Osteoblast (primary cell): ENCODE measurements at places on chromosomes 13 and 19. TPM values are rescaled to one million over a fixed set of nuclear protein-coding genes. Genes with fewer than 3 reads are reported as not detected.

GRCh38 chr13:43933378-43933777 lies 53.7 kb downstream of the LACC1 start:
- H3K36me3 ChIP-seq, result no peaks in the 10 kb centered on the region
- H3K4me3 ChIP-seq, result no peak overlapping the region
- peaks cover 6% of the 10 kb centered on the region for H3K4me1 ChIP-seq

DNA sequence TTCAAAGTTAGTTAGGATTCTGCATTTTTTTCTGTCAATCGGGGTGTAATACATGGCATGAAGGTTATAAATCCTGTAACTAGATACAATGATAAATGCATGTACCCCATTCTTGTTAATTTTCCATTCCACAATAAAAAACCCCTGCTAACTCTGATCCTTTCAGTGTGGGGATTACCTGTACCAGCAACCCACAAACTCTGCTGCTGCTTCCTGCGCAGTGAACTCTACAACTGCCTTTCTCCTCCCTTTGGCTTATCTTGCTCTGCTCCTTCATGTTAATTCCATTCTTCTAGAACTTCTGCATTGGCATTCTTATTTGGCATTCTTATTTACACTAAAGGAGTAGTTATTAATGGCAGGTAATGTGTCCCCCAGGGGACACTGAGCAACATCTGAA lies 273.1 kb downstream of the KLF12 start:
- H3K4me1 ChIP-seq, result peaks cover 9% of the 10 kb centered on the region
- no peaks in the 10 kb centered on the region for H3K27me3 ChIP-seq

DNA sequence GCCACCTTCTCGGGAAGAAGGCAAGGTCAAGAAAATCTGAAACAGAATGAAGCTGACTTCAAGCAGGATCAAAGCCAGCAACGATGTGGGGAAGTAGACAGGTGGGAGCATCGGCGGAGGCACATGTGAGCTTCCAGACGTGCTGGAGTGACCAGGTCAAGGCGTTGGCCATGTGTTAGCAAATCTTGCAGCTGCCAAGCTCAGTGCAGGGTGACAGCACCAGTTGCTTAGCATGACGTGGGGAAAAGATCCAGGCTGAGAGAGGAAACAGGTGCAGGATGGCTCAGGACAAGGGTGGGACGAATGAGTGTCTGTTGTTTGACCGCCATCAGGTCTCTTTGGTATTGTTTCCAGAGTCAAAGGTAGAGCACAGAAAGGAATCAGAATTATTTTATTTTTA lies 92.3 kb downstream of the TNFSF13B start:
- DNase-seq, result no peak
- H3K4me1 ChIP-seq, result no peaks in the 10 kb centered on the region
- H3K27me3 ChIP-seq, result no peaks in the 10 kb centered on the region
- no peak overlapping the region for H3K4me3 ChIP-seq
- H3K36me3 ChIP-seq, result no peaks in the 10 kb centered on the region
- no peak overlapping the region for H3K27ac ChIP-seq

- H3K27ac ChIP-seq, result no peak overlapping the region
- H3K4me1 ChIP-seq, result no peaks in the 10 kb centered on the region
- no peaks in the 10 kb centered on the region for H3K36me3 ChIP-seq
- H3K4me3 ChIP-seq, result no peak overlapping the region
- no peak for DNase-seq
- H3K27me3 ChIP-seq, result no peaks in the 10 kb centered on the region
Measured at GRCh38 chr13:47707414-47707813, 293.7 kb downstream of the SUCLA2 start.

The PRODH2 gene
- total RNA-seq, result not detected in 2 replicates

The ATP8A2 gene
- total RNA-seq, result 0.72 and 0.88 TPM in 2 replicates

DNA sequence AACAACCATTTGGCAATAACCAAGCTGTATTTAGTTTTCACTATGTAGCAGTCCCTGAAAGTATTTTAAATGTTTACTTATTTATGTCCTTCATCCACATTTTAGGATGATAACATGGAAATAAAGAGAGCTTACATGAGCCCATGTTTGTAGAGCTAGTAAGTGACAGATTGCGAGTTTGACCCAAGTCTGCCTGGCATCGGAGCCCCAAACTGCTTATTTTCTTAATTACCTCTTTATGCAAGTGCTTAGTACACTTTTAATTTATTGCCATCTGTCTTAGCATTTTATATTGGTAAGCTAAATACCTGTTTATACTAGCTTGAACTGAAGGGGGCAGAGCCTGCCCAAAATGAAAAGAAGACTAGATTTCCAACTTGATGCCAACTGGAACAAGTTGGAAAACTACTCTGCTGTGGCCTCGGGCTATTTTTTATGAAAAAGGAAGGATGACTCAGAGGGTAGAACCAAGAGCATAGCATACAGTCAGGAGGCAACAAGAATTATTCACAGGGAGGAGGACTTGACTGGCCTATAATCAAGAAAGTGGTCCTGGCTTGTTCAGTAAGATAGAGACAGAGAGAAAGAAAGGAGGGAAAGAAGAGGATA lies 150.2 kb downstream of the NDFIP2 start:
- H3K36me3 ChIP-seq, result no peaks in the 10 kb centered on the region
- no peak overlapping the region for H3K4me3 ChIP-seq
- H3K27ac ChIP-seq, result no peak overlapping the region
- H3K4me1 ChIP-seq, result no peaks in the 10 kb centered on the region
- no peaks in the 10 kb centered on the region for H3K27me3 ChIP-seq

DNA sequence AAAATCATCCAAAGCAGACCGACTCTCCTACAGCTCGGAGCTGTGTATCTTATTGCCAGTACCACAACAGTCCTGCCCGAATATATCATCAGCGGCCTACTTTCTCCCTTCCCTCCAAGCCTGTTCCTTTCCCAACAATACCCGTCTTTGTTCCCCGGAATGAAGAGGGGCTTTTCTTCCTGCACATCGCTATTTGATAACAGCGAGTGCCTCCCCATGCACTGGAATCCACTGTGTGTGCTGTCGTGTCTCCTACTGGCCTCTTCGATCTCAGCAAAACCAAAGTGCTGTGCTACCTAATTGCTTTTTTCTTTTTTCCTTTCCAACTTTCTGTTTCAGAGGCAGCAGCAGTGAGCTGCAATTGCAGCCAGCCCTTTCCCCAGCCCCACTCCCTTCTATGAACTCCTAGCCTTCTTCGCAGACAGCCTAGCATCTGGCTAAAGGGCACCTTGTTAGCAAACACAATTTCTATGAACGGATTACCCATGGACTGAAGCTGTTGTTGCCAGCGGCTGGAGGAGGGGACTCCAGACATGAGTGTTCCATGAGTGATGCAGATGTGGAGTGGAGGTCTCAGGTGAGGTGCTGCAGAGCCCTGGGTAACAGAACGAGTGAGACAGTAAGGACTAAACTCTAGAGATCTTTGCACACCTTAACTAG lies 43.4 kb downstream of the EFNB2 start:
- H3K4me3 ChIP-seq, result no peak overlapping the region
- peaks cover 38% of the 10 kb centered on the region for H3K36me3 ChIP-seq
- DNase-seq, result no peak
- no peak overlapping the region for H3K27ac ChIP-seq

DNA sequence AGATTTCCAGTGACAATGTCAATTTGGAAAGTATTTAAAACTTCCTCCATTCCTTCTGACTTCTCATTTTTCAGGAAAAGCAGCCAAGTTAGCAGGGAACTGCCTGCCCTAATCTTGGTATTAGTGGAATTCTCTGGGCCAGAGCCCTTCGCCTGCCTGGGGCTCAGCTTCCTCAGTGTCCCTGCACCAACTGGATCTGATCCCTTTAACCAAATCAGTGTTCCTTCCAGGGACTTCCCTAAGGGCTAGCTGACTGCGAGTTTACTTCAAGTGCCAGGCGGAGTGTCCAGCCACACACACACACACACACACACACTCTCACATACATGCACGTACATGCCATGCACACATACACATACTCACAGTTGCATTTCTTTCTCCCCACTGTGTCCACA lies 20.0 kb downstream of the RAB20 start:
- no peak overlapping the region for H3K4me3 ChIP-seq
- H3K27me3 ChIP-seq, result no peaks in the 10 kb centered on the region
- H3K4me1 ChIP-seq, result peaks cover 9% of the 10 kb centered on the region

The ARHGAP45 gene
- 0.59 and 0.72 TPM in 2 replicates for total RNA-seq

DNA sequence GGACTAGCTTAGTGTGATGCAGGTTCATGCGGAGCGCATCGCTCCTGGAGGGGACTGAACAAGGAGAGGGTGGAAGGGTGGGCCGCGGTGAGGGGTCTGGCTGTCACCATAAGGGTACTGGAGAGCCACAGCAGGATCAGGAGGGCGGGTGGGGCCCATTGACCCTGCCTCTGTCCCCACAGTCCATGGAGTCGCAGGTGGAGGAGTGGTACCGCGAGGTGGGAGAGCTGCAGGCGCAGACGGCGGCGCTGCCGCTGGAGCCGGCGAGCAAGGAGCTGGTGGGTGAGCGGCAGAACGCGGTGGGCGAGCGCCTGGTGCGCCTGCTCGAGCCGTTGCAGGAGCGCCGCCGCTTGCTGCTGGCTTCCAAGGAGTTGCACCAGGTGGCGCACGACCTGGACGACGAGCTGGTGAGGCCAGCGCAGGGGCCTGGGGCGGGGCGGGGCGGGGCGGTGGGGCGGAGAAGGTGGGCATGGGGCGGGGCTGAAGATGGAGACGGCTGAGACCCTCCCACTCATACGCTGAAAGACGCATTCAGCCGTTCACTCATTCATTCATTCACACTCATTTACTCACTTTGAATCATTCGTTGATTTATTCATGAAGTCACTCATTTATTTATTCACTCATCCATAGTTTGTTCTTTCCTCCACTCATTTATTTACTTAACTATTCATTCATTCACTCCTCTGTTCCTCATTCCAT lies 27.5 kb upstream of the SHKBP1 start:
- no peaks in the 10 kb centered on the region for H3K36me3 ChIP-seq
- peaks cover 17% of the 10 kb centered on the region for H3K27me3 ChIP-seq
- H3K4me3 ChIP-seq, result no peak overlapping the region
- no peaks in the 10 kb centered on the region for H3K4me1 ChIP-seq
- DNase-seq, result peak; percentile 91
- no peak overlapping the region for H3K27ac ChIP-seq

- DNase-seq, result peak; percentile 58
- H3K27ac ChIP-seq, result no peak overlapping the region
- H3K4me3 ChIP-seq, result no peak overlapping the region
- H3K36me3 ChIP-seq, result peaks cover 4% of the 10 kb centered on the region
Measured at GRCh38 chr19:33497131-33497777, 24.3 kb downstream of the PEPD start.

GRCh38 chr13:107006661-107007060 lies 438.7 kb upstream of the ARGLU1 start:
- no peaks in the 10 kb centered on the region for H3K27me3 ChIP-seq
- no peak overlapping the region for H3K27ac ChIP-seq
- no peak overlapping the region for H3K4me3 ChIP-seq
- no peak for DNase-seq
- H3K4me1 ChIP-seq, result no peaks in the 10 kb centered on the region

The SSC5D gene
- total RNA-seq, result 22.7 and 77.4 TPM in 2 replicates

The SYT5 gene
- total RNA-seq, result not detected in 2 replicates

DNA sequence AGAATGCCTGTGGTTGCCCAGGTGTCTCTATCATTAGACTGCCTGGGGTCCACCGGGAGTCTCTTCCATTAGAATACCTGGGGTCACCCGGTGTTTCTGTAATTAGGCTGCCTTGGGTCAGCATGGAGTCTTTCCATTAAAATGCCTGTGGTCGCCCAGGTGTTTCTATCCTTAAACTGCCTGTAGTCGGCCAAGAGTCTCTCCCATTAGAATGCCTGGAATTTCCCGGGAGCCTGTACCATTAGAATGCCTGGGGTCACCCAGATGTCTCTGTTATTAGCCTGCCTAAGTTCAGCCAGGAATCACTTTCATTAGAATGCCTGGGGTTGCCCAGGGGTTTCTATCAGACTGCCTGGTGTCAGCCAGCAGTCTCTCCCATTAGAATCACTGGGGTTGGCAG lies 1492.8 kb downstream of the UQCRFS1 start:
- no peaks in the 10 kb centered on the region for H3K36me3 ChIP-seq
- DNase-seq, result no peak
- no peak overlapping the region for H3K27ac ChIP-seq
- H3K4me3 ChIP-seq, result no peak overlapping the region

The DIAPH3 gene
- 8.3 TPM in 2 replicates for total RNA-seq

The MAP1S gene
- 15.2 and 16.5 TPM in 2 replicates for total RNA-seq

GRCh38 chr13:23144431-23144830 lies 36.3 kb upstream of the SGCG start:
- no peaks in the 10 kb centered on the region for H3K36me3 ChIP-seq
- no peak for DNase-seq
- no peaks in the 10 kb centered on the region for H3K27me3 ChIP-seq

The PSG4 gene
- total RNA-seq, result under 0.01 and 1.1 TPM in 2 replicates

DNA sequence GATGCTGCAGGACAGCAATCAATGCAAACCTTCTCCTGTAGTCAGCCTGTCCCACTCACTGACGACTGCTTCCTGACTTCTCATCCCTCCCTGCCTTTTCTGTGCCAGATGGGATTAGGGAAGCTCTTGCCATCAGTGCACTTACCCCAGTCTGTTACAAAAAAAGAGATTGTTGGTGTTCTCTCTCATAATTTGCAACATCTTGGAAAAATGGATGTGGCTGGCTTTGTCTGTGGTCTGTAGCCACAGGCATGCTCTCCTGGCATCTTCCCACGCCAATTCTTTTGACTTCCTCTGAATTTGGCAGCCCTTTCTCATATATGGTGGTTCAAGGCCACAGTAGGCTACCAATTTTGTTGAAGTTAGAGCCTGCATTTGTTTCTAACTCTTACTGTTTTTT lies 11.6 kb upstream of the HTR2A start:
- no peak overlapping the region for H3K4me3 ChIP-seq
- peak overlapping the region; percentile 58 for H3K27ac ChIP-seq
- no peaks in the 10 kb centered on the region for H3K27me3 ChIP-seq
- H3K4me1 ChIP-seq, result peaks cover 2% of the 10 kb centered on the region

DNA sequence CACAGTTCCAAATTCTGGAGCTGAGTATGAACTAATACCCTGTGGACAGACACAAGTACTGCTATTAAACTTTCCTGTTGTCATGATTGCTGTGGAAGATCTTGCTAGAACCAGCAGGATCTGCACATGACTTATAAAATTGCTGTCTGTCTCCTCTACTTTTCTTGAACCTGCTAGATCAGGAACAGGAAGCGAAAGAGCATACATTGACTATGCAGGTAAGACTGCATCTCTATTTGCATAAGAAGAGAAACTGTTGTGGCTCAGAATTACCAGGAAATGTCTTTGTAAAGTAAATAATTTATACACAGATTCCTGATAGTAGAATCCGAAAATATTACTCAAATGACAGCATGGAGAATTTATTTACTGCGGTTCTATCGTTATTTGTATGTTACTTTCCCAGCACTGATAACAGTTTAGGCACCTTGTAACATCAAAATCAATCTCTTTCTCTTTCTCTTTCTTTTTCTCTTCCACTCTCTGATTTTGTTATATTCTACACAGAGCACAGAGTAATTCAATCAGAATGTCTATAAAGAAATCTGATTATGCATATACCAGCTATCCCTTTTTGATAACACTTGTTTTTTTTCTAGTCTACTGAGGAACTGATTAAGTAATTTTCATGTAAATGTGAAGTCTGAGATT lies 226.5 kb downstream of the MYO16 start:
- H3K4me1 ChIP-seq, result no peaks in the 10 kb centered on the region
- no peaks in the 10 kb centered on the region for H3K27me3 ChIP-seq
- no peak overlapping the region for H3K4me3 ChIP-seq
- no peaks in the 10 kb centered on the region for H3K36me3 ChIP-seq
- DNase-seq, result no peak

- H3K27me3 ChIP-seq, result no peaks in the 10 kb centered on the region
- no peak for DNase-seq
- no peaks in the 10 kb centered on the region for H3K36me3 ChIP-seq
- H3K4me1 ChIP-seq, result no peaks in the 10 kb centered on the region
- H3K4me3 ChIP-seq, result no peak overlapping the region
Measured at GRCh38 chr19:29495901-29496441, 29.8 kb upstream of the VSTM2B start.
